ENCODE measurements at places on chromosomes 7 and 10. TPM values are rescaled to one million over a fixed set of nuclear protein-coding genes. Genes with fewer than 3 reads are reported as not detected.

VGF gene
- 45.2 TPM for total RNA-seq

DNA sequence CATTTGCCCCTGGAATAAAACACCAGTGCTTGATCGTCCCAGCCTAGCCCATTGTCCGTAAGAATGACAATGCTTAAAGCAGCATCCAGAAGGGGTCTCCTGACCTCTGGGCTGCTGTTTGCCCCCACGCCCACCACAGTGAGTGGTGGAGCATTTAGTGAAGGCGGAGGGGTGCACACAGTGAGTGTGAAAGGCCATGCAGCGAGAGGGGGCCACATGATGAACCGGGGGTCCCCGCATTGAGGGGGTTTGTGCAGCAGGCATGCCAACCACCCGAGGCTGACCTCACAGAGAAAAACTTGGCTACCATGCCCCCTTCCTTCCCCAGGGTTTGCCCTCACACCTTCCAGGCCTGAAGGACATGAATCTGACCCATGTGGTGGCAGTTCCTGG, 28.4 kb downstream of the CPXM2 start:
- DNase-seq, result no peak

MBL2 gene
- not detected for total RNA-seq

HOXA10 gene
- 29.3 TPM for total RNA-seq

NUPR2 gene
- total RNA-seq, result not detected

DNA sequence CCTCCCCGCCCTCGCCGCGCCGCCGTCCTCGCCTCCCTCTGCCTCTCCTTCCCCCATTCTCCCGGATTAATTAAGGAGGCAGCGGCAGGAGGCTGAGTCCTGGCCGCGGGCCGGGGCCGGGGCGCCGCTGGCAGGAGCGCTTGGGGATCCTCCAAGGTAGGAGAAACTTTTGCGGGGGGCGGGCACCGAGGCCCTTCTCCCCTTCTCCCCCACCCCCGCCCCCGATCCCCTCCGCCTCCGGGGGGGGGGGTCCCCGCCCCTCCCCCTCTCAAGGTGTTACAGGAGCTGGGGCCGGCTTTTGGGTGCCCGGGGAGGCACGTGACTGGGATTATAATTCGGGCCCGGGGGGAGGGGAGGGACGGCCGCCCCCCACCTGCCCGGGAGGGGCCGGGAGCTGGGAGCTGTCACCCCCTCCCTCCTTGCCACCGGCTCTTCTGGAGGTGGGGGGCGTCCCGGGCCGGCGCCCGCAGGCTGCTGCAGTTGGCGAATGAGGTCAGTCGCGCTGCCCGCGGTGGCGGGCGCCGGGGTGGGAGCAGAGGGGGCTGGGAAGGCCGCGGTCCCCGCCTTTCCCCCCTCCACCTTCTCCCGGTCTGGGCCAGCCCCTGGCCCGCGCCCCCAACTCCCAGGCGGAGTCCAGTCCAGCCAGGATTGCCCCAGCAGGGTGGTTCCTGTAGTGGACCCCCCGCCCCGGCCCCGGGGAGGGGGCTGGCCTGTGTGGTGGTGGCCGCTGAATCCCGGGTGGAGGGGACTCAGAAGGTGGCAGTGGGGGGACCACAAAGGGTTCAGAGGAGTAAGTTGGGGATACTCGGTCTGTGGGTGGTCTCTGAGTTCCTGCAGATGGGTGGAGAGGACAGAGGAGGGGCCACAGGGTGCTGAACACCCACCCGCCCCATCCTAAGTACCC, 567 bp downstream of the GTF2IRD1 start:
- no peak for DNase-seq

DNA sequence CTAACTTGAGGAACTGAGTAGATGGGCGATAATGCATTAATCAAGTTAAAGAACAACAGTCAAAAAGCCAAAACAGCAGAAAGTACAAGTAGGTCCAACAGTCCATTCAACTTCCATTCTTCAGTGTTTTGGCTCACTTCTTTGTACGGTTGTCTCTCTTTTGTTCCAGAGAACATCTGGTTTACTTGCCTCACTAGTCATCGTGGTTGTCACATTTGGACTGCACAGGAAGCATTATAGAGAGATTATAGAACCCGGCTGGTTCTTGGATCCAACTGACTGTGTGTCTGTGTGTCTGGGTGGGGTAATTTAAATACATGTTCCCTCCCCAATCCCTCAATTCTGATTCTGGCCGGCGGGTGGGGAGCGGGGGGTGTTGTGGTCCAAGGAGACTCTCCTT, 1.8 kb upstream of the CEP41 start:
- no peak for DNase-seq

ZNF680 gene
- total RNA-seq, result 2.7 TPM

DNA sequence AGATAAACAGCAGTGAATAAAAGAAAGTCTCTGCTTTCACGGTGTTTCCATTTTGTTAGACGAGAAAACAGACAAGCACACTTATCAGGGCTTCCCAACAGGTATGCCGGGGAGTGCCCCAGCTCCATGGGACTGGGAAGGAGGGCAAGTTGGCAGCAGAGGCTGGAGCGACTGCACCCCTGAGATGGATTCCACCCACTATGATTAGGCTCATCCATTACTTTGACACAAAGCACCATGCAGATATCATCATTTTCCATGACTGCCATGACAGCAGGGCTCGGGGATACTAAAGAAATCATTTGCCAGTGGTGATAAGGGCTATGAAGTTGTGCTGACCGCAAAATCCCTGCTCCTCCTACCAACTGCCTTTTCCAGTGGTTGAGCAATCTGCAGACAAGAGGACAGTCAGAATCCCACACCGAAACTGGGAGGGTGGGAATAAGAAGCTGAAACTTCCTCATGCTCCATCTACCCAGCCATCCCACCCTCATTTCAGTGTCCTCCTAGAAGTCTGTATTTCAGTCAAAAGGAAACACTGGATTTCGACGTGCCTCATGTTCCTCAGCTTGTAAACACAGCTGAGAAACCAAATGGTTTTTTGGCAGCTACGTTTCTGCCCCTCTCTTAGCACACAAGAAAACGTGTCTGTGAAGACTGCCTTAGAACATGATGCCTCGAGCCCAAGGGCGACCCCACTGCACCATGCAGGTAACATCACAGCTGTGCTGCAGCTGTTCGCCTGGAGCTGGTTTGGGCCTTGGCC, 15.5 kb downstream of the CREB3L2 start:
- DNase-seq, result no peak

DNA sequence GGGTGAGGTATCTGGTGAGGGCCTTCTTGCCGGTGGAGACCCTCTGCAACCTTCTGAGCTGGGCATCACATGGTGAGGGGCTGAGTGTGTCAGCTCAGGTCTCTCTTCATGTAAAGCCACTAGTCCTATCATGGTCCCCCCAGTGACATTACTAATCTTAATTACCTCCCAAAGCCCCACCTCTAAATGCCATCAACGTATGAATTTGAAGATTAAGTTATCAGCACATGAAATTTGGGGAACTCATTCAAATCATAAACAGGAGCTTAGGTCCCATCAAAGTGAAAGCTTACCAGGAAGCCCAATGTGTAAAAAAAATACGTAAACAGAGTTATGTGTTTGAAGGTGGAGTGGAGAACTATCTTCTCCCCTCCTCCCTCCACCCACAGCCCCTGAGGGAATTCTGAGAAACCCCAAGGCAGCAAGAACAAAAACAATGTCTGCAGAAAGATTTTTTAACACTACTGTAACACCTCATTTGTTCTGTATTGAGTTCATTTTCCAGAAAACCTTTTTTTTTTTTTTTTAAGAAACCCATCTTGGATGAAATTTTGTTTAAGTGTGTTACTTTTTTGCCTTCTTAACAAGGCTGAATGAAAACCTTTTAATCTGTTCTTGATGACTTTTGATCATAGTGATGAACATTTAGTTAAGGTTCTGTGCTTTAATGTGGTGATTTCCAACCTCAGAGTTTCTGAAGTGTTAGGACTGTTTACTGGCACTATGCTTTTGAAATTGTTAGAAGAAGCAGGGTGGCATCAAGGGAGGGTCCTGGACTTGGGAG, 19.1 kb upstream of the PCGF5 start:
- no peak for DNase-seq

LRRC18 gene
- 0.70 TPM for total RNA-seq

GRCh38 chr10:90047243-90047729, 345.9 kb downstream of the KIF20B start:
- no peak for DNase-seq

THSD7A gene
- total RNA-seq, result not detected

CAV1 gene
- total RNA-seq, result 437 TPM

DNA sequence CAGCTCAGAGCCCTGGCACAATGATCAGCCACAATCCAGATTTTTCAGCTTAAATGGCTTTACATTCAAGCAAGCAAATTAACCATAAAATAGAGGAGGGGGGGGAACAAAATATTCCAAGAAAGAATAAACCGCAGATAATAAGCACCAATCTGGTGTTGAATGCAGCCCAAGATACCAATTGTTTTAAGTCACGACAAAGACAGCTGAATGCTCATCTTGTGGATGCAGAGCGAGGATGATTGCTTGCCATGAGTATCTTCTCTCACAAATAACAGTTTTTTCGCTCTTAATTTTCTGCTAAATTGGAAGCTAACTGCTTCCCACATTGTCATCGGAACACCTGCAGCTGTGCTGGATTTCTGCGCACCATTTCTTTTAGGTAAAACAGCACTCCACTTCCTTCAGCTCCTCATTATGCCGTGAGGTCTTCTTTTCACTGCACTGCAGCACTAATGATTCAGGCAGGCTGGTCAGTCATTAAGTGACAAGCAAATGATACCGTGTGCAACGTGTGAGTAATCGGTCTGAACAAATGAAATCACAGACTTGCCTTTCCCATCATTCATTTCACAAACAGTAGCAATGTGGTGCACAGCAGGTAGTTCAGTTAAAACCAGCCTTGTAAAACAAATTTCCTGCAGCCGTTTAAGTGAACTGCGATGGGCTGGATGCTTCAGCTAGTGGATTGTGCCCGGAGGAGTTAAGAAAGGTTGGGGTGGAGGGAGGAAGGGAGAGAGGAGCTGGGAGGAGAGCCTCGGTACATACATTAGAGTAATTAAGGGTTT, 106.4 kb upstream of the CDCA7L start:
- peak; percentile 39 for DNase-seq

MRLN gene
- total RNA-seq, result 0.43 TPM

GRCh38 chr10:38007991-38008390, 2.5 kb upstream of the ZNF33A start:
- no peak for DNase-seq

SPDYE9 gene
- not detected for total RNA-seq

GRCh38 chr7:802500-803242, 29.6 kb upstream of the SUN1 start:
- DNase-seq, result no peak

DNA sequence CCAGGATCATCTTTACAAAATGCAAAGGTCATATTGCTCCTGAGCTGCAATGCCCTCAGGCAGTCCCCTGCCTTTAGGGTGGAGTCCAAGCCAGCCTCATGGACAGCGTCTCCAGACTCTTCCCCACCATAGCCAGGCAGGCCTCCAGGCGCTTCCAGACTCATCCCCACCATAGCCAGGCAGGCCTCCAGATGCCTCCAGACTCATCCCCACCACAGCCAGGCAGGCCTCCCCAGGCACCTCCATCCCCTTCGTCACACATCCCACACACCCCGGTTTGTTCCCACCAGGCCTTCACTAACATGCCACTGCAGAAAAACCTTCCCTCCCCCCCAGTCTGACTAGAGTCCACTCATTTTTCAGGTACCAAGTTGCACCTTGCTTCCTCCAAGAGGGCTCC, 70.1 kb downstream of the PTPRN2 start:
- DNase-seq, result no peak

DNA sequence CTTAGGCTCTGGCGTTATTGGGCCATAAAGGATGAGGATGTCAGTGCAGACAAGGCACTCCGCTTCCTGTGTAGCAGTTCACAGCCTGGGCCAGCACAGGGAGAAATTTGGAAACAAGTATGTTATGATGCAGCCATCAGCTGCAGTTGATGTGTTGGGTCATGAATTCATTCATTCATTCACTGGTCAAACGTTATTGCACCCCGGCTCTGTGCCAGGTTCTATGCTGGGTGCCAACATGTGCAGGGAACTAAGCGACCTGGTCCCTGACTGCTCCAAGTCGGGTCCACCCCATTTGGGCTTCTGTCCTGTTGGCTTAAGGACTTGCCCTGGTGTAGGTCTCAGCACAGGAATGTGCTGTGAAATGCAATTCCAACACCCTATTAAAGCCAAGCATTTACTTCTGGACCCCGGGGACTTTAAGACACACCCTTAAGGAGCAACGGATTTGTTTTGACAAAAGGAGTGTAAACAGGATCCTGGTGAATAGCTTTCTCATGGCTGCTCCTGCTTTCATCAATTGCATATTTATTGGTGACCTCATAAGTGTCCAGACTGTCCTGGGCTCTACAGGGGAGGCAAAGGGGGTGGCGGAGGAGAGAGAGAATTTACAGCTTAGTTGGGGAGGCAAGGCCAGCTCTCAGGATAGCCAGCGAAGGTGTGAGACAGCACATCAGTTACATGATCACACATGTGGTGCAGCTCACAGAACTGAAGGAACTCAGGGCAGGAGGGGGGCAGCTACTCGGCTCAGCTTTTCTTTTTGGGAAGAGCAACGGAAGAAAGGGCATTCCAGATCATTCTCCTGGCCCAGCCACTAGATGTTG, 158.6 kb downstream of the GRK5 start:
- no peak for DNase-seq

- DNase-seq, result no peak
Observed at GRCh38 chr7:127755521-127755920, 103.5 kb downstream of the SND1 start.

IGFBP1 gene
- total RNA-seq, result 0.48 TPM

DPCD gene
- 36.2 TPM for total RNA-seq

- no peak for DNase-seq
Observed at GRCh38 chr10:3853547-3854303, 68.7 kb upstream of the KLF6 start.

IGF2BP3 gene
- 39.5 TPM for total RNA-seq

DNA sequence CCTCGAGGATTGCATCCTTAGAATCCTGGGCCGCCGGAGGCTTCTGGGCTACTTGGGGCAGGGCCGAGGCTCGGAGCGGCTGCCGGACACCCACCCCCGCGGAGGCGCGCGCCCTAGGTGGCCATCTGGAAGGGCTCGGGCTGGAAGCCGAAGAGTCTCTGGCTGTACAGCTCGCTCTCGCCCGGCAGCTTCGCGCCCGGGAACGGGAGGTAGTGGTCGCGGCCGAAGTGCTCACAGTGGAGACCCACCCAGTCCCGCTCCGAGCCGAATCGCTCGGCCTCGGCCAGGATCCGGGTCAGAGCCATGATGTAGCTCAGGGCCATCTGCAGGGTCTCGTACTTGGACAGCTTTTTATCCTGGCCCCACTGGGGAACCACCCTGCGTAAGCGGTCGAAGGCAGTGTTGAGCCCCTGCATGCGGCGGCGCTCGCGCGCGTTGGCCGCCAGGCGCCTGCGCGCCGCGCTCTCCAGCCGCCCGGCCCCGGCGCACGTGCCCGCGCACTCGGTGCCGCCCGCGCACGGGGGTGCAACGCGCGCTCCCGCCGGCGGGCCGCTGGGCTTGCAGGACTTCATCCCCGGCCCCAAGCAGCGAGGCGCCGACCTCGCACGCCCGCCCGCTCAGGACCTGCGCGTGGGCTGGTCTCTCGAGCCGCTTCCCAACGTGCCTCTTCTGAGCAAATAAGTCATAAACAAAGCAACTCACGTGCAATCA, 652 bp downstream of the ATOH7 start:
- peak; percentile 68 for DNase-seq

GRCh38 chr10:62005687-62006086, 104.2 kb downstream of the ARID5B start:
- no peak for DNase-seq

TDRD1 gene
- not detected for total RNA-seq

- no peak for DNase-seq
Observed at GRCh38 chr7:114930829-114931655, 9.1 kb downstream of the MDFIC start.

- DNase-seq, result no peak
Observed at GRCh38 chr7:81231301-81231838, 312.5 kb upstream of the SEMA3C start.
